BE2C (cell line): ENCODE measurements at places on chromosomes 4 and X.

GRCh38 chr4:139419388-139419914, 34.5 kb upstream of the RAB33B start:
- DNase-seq: no peak

DNA sequence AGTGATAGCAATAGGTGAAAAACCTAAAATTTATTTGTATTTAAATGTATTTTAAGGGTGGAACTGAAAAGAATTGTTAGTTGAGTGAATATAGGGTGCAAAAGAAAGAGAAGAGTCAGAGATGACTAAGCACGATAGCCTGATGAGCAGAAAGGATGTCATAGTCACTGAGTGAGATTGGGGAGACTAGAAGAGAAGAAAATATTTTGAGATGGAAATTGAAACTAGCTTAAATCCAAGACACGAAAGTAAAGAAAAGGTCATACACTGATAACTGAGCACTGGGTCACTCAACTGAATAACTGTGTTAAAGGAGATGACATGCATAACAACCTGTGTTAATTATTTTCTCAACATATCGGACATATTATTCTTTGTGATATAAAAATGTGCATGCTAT, 55.5 kb downstream of the SPANXN4 start:
- DNase-seq: no peak

DNA sequence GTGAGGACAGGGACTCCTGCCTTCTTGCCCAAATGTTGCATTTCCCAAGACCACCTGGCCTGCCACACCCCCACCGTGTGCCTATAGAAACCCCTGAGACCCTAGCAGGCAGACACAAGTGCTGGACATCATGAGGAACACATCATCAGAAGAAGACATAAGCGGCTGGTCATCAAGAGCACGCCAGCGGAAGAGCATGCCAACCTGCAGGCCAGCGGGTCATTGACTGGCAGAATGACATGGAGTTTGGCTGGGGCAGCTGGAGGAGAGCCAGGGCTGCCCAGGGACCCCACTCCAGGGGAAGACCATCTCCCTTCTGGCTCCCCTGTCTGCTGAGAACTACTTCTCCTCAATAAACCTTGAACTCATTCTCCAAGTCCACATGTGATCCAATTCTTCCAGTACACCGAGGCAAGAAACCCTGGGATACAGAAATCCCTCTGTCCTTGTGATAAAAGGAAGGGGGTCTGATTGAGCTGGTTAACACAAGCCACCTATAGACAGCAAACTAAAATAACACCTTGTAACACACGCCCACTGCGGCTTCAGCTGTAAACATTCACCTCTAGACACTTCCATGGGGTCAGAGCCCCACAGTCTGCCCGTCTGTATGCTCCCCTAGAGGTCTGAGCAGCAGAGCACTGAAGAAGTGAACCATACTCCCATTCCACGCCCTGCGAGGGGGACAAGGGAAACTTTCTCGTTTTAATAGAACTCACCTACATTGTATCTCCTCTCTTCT, 164.8 kb upstream of the EMCN start:
- DNase-seq: no peak

- no peak for DNase-seq
Measured at GRCh38 chr4:128281354-128281753, 6.3 kb downstream of the PGRMC2 start.

- DNase-seq: no peak
Measured at GRCh38 chr4:111323916-111324315, 701.0 kb upstream of the PITX2 start.

DNA sequence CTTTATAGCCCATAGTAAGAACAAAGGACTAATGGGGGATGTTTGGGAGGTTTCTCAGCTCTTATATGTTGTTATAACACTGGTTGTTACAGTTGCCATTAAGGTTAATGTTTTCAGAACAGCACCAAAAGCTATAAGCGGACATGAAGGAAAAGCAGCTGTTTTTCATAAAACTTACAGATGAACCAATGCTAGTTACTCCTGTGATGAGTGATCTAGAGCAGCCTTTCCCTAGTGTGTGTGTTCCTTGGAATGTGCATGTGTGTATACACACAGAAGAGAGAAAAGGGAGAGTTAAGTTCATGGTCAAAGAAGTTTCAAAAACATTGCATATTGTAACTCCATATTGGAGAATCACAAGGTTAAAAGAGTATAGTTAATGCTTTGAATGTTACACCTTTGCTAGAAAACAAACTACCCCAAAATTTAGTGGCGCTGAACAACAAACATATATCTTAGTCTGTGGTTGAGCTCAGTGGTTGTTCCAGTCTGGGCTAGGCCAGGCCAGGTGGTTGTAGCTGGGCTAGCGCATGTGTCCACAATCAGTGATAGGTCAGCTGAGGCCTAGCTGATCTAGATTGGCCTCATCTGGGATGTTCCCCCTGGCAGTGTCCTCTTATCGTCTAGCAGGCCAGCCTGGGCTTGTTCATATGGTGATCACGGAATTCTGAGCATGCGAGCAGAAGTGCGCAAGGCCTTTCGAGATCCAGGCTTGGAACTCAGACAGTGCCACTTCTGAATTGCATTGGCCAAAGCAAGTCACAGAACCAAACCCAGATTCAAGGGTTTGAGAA, 151.0 kb downstream of the NHS start:
- no peak for DNase-seq

DNA sequence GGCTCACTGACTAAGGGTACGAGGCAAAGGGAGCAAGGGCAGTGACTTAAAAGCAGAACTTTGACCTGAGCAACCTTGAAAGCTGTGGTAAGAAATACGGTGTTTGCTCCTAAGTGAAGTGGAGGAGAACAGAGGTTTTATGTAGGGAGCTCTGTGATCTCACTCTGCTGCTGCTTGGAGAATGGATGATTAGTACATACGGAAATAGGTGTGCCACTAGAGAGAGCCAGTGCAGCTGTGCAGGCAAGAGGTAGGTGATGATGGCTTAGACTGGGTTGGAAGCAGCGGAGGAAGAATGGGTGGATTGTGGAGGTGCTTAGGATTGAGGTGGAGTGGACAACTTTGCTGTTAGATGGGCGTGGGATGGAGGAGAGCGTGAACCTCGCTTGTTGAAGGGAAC, 85.0 kb downstream of the FAM193A start:
- no peak for DNase-seq

DNA sequence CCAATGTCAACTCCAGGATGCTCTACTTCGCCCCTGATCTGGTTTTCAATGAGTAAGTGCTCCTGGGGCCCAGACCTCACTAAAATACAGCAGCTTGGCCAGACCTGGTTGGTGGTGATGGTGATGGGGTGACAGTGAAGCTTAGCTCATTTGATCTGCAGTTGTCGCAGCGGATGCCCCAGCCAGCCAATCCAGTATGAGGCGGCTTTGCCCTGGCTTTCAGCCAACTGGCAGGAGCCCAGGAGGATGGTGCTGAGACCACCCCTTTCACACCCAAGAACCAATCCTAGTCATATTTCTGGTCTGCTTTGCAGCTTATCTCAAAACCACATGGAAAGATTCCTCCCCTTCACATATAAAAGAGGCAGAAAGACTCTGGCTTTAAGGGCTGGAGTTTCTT, 173.8 kb downstream of the AR start:
- no peak for DNase-seq

- DNase-seq: no peak
Measured at GRCh38 chr4:104912518-104912917, 234.2 kb upstream of the TET2 start.

GRCh38 chrX:49209434-49210251, 9.7 kb upstream of the SYP start:
- DNase-seq: peak; percentile 58

- no peak for DNase-seq
Measured at GRCh38 chr4:139776235-139776634, 110.6 kb downstream of the MGST2 start.

- no peak for DNase-seq
Measured at GRCh38 chr4:28232376-28232775, 1371.7 kb downstream of the STIM2 start.

DNA sequence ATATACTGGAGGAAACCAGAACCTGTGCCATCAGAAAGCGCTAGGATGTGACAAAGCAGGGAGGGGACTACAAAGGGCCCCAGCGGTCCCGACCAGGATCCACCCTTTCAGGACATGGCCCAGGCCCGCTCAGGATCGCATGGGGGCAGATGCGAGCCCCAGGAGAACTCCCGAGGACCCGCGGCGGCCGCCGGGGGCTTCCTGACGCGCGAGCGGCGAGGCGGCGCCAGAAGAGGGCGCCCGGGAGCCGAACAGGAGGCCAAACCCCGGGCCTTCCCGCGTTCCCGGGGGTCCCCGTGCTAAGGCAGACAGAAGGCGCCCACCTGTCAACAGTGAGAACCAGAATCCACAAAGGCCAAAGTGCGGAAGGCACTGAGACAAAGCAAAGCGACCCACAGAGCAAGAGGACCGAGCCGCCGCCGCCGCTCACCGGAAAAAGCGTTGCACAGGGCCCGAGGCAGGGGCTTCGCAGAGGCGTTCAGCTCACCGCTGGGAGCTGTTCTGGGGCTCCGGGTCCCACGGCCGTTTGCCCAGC, 7.3 kb upstream of the OPN1LW start:
- DNase-seq: peak; percentile 86

GRCh38 chr4:25427871-25428270, 50.8 kb downstream of the ANAPC4 start:
- no peak for DNase-seq

- DNase-seq: peak; percentile 32
Measured at GRCh38 chr4:4854649-4855295, 4.7 kb upstream of the MSX1 start.

DNA sequence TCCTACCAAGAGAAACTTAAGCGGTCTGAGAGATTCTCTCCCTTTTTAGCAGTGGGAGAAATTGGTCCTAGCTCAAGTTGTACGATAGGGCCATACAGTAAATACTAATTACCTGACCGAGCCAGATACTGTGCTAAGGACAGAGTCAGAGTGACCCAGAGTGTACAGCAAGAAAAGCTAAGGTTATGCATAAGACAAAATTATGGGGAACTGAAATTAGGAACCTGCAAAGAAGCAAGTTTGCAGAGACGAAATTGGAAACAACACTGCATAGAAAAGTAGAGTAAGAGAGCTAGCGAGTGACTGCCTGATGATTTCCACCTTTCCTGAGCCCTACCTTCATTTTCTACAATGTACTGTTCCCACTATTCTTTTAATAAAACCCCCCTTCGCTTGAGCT, 278.1 kb downstream of the NKX6-1 start:
- no peak for DNase-seq

GRCh38 chr4:186563761-186564160, 8.4 kb upstream of the MTNR1A start:
- no peak for DNase-seq

DNA sequence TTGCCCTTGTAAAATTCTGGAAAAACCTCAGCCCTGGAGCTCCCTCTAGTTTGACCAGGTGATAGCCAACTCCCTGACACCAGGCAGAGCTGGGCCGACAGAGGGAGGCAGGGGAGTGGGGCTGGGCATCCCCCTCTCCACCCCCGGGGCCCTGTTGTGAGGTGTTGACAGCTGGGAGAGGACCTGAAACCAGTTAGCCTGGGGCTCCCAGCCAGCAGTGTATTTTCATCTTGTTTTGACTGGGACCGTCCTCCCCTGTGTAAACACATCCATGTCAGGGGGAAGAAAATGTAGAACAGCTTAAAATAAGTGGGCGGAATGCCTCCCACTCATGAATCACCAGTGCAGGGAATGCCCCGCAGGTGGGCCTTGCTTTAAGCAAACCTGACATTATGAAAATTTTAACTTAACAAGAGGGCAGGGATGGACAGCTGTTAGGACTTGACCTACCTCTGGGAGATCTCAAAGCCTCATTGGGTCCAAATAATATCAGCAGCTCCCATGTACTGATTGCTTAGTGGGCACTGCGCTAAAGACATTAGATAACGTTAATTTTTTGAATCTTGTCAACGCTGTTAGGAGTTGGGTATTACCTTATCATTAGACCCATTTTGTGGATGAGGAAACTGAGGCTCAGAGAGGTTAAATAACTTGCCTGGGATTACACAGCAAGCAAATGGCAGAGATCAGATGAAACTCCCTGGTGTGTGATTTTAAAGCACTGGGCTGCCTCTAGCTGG, 45.9 kb downstream of the TSC22D3 start:
- DNase-seq: no peak

GRCh38 chr4:40515037-40515397, 114.6 kb downstream of the RBM47 start:
- DNase-seq: no peak

GRCh38 chrX:130715299-130715698, 187.7 kb downstream of the ENOX2 start:
- no peak for DNase-seq

- no peak for DNase-seq
Measured at GRCh38 chr4:169367826-169368225, 97.1 kb upstream of the SH3RF1 start.

DNA sequence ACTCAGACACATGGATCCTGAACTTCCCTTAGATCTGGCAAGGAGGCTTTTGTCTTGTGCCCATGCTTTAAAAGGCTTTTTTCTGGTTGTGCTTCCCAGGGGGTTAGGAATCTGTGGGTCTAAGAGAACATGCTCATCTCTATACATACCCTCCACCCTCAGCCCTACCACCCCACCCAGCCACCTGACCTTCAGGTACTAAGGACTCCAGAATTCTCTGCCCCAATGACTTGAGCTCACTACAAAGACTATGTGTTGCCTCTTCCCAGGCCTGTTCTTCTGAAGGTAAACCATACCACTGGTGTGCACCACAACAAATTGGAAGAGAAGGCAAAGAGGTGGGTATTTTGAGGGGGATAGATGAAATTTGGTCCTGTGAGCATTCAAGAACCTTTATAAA, 167.3 kb upstream of the ETNPPL start:
- no peak for DNase-seq

GRCh38 chr4:177012918-177013545, 220.3 kb upstream of the VEGFC start:
- DNase-seq: no peak

- DNase-seq: no peak
Measured at GRCh38 chr4:110163327-110164069, 34.9 kb downstream of the ELOVL6 start.

GRCh38 chr4:183402771-183403170, 41.7 kb upstream of the CDKN2AIP start:
- DNase-seq: no peak

GRCh38 chr4:38177035-38177546, 216.9 kb downstream of the PTTG2 start:
- DNase-seq: no peak

GRCh38 chr4:154939851-154940250, 158.8 kb downstream of the RBM46 start:
- DNase-seq: peak; percentile 16

DNA sequence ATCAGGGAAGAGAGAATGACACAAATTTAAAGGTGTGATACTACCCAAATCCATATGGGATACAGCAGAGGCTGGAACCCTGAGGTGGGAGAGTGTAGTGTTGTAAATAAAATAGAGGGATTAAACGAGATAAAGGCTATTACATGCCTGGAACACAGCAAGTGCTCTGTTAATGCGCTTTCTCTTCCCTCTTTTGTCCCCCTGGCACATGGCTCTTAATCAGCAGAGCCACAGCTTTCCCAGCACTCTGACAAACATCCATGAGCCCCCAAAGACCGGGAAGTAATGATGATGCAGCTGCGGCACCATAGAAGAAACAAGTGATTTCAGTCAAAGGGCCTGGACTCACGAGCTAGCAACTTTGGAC, 85.9 kb downstream of the RASL11B start:
- DNase-seq: peak; percentile 23

- no peak for DNase-seq
Measured at GRCh38 chrX:53379747-53380146, 42.7 kb downstream of the SMC1A start.
